ENCODE measurements at places on chromosomes 4 and X.
A peak's percentile ranks its signal among the peaks of the same experiment; 100 is the strongest.

DNA sequence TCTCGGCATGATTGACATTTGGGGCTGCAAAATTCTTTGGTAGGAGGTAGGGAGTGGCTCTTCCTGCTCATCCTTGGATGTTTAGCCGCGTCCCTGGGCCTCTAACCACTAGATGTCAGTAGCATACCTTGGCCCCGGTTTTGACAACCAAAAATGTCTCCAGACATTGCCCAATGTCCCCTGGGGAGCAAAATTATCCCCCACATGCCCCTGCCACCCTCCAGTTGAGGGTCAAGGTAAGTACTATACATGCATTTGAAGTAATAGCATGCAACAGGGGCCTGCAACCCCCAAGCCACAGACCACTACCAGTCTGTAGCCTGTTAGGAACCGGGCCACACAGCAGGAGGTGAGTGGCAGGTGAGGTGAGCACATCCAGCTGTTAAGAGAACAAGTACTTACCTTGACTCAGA is 17.6 kb upstream of the KIAA1210 start:
- no peak for DNase-seq

GRCh38 chrX:13428053-13428786 is 108.4 kb upstream of the ATXN3L start:
- no peak for DNase-seq

- DNase-seq, result no peak
Observed at GRCh38 chr4:90357117-90357710, 230.0 kb downstream of the CCSER1 start.

- DNase-seq, result no peak
Observed at GRCh38 chr4:61199873-61200186, 296 bp upstream of the ADGRL3 start.

- no peak for DNase-seq
Observed at GRCh38 chr4:6352031-6352692, 82.5 kb downstream of the WFS1 start.

- DNase-seq, result no peak
Observed at GRCh38 chr4:86508436-86508835, 85.7 kb upstream of the PTPN13 start.

GRCh38 chr4:23135792-23136645 is 443.3 kb downstream of the GBA3 start:
- no peak for DNase-seq

- no peak for DNase-seq
Observed at GRCh38 chrX:17596061-17596460, 141.2 kb upstream of the SCML1 start.

DNA sequence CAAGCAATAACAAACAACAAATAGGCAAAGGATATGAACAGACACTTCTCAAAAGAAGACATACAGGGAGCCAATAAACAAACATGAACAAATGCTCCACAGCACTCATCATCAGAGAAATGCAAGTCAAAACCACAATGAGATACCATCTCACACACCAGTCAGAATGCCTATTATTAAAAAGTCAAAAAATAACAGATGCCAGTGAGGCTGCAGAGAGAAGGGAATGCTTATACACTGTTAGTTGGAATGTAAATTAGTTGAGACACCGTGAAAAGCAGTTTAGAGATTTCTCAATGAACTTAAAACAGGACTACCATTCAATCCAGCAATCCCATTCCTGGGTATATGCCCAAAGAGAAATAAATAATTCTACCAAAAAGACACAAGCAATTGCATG is 129.8 kb upstream of the MAGEB2 start:
- DNase-seq, result no peak

DNA sequence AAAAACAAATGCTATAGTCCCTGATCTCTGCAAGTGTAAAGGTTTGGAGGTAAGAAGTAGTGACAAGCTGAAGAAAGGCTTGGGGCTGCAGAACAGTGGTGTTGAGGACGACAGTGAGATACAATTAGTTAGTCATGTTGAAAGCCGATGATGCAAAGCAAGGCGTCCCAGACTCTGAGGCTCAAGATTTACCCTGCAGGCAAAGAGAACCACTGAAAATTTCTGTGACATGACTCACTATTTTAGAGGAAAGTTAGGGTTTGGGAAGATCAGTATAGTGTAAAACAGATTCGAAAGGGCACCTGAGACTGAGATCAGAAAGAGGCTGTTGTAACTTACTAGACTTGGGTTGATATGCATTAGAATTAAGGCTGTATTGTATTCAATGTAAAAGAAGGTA is 281.3 kb upstream of the FTHL17 start:
- DNase-seq, result no peak

DNA sequence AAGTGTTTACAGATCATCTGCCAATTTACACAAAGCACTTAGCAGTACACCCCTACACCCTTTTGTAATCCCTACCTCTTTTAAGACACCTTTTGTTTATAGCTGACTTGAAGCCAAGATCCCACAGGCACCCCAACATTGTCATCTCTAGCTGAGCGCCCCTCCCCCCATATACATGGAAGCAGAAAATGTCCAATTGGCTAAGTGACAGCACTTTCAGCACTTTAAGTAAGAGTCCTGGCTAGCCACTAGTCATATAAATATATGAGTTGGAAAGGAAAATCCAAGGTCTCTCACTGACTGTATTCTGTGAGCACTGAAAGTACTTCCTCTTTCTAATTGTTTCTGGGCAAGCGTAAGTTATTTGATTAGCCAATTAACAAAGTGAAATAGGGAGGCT is 108.2 kb downstream of the NSUN7 start:
- DNase-seq, result no peak

- DNase-seq, result no peak
Observed at GRCh38 chrX:39822133-39822748, 275.5 kb downstream of the BCOR start.

DNA sequence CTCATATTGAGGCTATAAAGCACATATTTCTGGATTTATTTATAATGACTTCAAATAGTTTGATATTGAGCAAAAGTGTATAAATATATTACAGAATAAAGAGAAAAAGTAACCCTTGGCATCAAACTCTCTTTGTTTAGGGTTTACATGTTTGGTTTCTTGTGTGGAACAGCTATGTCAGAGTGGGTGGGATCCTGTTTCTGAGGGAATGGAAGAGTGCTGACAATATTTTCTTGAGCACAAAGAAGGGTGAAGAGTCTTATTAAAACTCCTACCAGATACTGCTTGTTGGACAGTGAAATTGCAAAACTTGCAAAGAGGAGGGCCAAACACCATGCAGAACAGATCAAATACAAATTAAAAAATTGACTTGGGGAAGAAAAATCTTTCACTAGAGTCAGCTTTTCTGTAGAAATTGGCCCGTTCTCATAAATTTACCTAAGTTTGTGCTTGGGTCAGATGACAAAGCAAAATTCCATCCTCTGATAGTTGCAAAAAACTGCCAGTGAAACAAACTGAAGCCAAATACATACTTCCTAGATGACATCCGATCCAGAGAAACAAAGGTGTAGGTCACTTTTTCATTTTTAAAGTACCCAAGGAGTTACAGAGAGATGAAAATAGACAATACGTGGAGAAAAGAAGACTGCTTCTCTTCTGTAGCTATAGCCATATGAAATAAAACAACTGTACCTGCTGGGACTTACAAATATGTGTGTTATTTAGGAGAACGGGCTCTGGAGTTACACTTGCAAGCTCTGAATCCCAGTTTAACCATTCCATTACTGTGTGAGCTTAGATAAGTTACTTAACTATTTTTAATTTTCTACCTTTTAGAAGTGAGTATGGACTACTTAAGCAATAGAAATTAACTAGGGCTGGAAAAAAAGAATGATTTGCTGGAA is 133.3 kb downstream of the MAML3 start:
- DNase-seq, result no peak

- no peak for DNase-seq
Observed at GRCh38 chr4:81650606-81651242, 179.0 kb upstream of the RASGEF1B start.

GRCh38 chr4:158133551-158133950 is 39.3 kb downstream of the GASK1B start:
- no peak for DNase-seq

GRCh38 chr4:173167758-173168395 is 734 bp upstream of the GALNT7 start:
- DNase-seq, result peak; percentile 72

- DNase-seq, result no peak
Observed at GRCh38 chr4:180635281-180635680, 1607.9 kb upstream of the TENM3 start.

DNA sequence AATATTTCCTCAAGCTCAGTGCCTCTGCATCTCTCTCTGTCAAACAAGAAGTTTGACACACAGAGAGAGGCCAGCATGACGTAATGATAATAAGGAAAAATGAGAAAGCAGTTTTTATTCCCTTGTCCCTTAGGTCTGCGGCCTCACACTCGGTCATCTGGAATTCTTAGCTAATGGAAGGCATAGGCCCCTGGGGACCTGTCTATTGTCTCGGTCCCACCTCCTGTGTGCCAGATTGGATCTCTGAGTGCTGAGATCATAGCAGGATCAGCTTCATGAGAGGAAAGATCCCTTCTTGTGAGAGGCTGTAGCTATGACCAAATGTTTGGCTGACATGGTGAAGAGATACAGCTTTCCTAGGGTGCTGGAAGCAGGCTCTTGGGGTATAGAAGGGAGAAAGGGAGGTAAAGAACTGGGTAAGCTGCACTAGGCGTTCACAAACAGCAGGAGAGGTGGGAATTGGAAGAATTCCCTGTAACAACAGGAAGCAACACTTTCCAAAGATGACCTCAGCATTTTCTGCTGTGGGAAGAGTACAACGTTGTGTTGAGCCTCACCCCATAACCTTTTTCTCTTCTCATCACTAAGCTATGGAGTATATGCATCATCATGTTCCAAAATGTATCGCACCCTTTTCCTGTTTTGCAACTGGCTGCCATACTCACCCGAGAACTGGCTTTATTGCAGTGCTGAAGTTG is 20.2 kb downstream of the TMEM31 start:
- DNase-seq, result no peak

DNA sequence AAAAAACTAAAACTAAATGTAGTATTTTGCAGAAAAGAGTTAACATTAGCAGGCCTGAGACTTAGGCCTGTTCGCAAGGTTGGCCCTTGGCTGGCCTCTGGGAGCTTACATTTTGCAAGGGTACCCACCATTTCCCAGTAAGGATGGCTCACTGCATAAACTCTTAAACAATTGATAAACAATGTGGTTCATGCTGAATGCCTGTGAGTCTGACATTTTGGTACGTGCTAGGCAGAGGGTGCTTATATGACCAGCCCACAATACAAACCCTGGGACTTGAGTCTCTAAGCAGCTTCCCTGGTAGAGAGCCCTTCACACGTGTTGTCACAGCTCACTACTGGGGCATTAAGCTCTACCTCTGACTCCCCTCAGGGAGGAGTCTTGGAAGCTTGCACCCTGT is 7.4 kb downstream of the PRPS2 start:
- DNase-seq, result no peak

- no peak for DNase-seq
Observed at GRCh38 chr4:118845552-118846050, 9.7 kb upstream of the SEC24D start.

GRCh38 chr4:141127884-141128283 is 5.4 kb downstream of the RNF150 start:
- no peak for DNase-seq

DNA sequence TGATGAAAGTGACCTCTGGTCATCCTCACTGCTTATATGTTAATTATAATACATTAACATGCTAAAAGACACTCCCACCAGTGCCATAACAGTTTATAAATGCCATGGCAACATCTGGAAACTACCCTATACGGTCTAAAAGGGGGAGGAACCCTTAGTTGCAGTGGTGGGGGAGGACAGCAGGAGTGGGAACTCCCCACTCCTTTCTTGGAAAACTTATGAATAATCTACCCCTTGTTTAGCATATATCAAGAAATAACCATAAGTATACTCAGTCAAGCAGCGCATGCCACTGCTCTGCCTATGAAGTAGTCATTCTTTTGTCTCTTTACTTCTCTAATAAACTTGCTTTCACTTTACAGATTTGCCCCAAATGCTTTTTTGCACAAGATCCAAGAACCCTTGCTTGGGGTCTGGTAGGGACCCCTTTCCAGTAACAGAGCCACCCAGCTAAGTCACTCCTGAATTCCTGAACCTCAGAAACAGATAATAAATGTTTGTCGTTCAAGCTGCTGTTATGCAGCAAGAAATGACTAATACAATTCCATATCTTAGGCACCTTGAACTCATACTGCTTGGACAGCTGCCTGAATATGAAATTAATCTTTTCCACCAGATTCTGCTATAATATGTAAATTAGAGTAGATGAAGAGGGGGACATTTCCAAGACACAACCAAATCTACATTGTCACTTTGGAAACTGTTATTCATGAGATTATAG is 14.4 kb upstream of the REPS2 start:
- DNase-seq, result no peak

GRCh38 chr4:16663732-16664131 is 234.7 kb downstream of the LDB2 start:
- DNase-seq, result no peak

DNA sequence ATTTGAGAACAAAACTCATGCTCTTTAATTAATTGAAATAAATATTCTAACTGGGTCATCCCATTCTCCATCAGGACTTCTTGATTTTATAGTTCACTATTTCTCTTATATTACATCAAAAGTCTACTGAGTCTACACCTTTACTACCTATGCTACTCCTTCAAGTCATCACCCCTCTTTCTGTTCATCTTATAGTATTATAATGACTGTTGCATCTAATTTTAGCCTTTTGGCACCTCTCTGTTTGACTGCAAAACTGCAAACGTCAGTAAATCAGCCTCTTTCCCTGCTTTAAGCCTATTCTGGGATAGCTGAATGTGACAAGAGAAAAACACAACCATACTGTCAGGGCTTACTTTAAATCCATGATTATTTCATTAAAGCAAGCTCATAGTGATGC is 639.1 kb downstream of the GABRG1 start:
- no peak for DNase-seq

DNA sequence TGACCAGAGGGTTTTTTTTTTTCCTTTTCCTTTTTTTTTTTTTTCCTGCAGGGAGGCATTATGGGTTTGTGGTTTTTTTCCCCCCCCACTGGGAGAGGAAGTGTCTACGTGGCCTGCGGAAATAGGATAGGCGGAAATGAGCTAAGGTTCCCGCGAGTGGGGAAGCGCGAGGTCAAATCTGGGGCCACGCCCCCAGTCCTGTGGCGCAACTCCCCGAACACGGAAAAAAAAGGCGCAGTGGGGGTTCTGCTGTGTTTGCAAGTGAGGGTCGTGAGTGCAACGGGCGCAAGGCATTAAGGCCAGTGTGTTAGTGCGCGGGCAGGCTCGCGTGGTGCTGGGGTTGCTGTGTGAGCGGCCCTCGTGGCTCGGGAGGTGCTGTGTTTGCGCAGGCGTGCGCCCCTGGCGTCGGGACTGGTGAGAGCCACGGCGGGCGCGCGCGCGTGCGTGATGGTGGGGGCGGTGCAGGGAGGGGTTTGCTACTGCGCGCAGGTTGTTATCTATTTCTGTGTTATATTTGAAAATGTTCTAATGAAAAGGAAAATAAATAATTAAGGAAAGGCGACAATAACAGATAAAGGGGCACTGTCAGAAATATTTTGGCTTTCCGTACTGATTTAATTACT is 685 bp upstream of the MORF4L2 start:
- peak; percentile 94 for DNase-seq

GRCh38 chr4:53717064-53717549 is 125.8 kb upstream of the LNX1 start:
- DNase-seq, result no peak
